Naive thymus-derived CD8-positive, alpha-beta T cell (primary cell): ENCODE measurements at places on chromosomes 4 and X.

DNA sequence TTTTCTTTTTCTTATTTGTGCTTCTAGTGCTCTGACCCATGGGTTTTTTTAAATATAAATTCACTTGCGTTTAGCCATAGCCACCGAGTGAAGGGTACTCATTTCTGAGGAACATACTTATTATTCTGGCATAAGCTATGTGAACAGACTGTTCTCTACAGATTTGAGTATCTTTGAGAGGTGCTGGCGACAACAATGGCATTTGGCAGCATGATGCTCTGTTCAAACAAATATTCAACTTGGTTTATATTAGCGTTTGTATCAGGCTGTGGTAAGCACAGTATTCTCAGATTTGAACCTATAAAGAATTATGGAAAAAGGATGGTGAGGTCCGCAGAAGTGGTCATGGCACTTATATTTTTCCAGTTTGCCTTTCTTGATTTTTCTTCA is 108.7 kb upstream of the LIMCH1 start:
- no peak for DNase-seq

DNA sequence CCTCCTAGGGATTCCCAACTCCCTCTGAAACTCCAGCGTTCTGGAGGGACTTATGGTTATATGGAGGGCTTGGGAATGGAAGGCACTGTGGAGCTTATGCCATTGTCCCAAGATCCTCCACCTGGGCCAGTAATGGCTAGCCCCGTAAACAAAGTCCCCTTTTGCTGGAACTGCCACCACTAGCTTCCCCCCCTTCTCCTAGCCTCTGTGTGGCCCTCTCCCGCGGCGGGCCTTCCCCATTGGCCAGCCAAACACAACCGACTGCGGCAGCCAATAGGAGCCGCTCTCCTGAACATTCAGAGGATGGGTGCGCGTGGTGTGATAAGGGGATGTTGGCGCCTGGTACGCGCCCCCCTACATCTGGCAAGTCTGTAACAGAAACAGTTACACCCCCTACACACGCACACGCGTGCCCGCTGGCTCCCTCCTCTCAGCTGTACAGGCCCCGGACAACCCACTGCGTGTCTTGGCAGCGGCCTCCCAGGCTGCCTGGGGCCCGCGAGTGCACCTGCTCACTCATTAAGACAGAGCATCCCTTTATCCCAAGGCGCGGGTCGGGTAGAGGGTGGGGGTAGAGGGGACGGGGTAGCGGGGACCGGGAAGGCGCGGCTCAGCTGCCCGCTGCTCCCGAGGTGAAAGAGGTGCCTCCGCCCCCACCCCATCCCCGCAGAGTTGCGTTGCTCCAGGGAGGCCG is 863 bp upstream of the RAB33A start:
- DNase-seq, result peak; percentile 75

DNA sequence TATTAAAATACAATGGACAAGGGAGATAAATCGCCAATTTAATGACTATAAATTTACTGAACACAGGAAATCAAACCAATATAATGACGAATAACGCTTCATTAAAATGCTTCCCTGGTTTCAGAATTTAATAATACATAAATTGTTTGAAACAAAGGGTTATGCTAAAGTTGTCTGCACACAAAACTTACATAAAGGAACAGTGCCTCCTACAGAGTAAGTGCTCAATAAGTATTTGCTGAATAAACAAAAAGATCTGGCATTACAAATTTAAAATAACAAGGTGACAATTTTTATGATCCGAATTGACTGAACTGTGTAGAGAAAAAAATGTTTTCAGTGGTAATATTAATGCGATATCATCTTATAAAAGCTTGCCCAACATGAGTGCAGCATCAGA is 69.6 kb downstream of the NOCT start:
- DNase-seq, result peak; percentile 21

DNA sequence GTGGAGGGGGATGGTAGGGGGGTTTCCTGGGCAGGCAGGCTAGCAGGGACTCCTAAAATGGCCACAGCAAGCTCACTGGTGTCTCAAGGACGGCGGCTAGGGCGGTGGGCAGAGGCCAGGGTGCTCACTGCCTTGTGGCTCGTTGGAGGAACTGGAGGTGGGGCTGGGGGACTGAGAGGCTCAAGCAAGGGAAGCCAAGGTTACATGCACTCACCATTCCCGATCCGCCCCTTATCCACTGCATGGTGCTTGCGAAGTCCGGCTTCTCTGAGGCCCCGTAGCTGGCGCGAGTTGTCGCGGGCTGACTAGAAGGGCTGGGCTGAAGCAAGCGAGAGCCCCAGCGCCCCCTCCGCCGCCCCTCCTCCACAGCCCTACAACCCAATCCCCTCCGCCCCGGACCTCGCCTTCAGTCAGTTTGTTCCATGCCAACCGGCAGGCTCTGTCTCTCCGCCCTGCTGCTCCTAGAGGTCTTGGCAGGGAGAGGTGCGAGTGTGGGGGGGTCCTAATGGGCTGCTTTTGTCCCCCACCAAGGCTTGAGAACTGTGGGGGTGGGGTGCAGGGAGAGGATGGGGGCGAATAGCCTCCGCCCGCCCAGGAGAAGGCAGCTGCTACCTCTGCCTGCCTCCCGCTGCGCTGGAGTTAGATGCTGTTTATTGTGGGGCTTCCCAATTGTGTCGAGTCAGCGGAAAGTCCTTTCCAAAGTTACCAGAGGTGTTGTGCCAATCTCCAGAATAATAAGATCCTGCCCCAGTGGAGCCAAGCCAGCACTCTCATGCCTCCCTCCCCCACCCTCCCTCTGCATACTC is at the start of gene ARHGEF9:
Gene ARHGEF9, minus strand, starts transcription at position 313 of the 806 bp plus-strand sequence. Its CDS starts 69 bp downstream, at position 244.
- DNase-seq, result no peak

DNA sequence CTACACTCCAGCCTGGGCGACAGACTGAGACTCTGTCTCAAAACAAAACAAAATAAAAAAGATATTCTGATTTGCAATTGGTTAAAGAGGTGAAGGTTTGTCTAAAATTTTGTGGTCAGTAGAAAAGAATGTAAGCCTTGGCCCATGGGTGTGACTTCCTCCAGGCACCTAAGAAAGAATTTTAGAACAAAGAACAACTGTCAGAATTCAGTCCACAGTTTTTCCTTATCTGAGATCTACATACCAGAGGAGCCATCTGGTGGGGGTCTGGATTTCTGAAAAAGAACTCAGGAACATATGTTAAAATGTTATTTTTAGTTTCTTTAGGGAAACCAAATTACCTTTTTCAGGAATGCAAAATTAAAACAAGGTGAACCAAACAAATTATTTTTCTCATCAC is 434.1 kb downstream of the ANKRD50 start:
- no peak for DNase-seq

DNA sequence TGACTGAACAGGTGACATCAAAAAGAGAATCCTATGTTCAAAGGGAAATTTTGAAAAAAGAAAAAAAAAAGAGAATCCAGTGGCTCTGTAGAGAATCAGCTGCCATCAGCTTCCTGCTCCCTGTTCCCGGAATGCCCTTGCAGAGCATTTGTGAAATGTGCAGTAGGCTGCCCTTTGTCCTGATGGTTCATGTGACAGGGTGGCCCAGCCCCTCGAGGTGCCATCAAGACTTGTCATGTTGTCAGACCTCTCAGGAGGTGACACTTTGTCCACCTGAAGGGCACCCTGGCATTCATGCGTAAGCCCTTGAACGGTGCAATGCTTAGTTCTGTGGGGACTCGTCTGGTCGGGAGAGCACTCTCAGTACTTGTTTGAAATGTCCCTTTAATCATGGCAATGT is 71.4 kb downstream of the CLDN34 start:
- no peak for DNase-seq
